ENCODE measurements at places on chromosomes 4 and X. TPM values are rescaled to one million over a fixed set of nuclear protein-coding genes. Genes with fewer than 3 reads are reported as not detected.

Gene LAMP2
- total RNA-seq: 30.4 TPM

Gene WFS1
- 92.2 TPM for total RNA-seq

Gene PORCN
- total RNA-seq: 53.4 TPM

Gene TLR10
- 0.79 TPM for total RNA-seq

Gene NAP1L2
- total RNA-seq: 1.4 TPM

Gene PDGFRA
- total RNA-seq: 78.9 TPM

Gene KDR
- total RNA-seq: 53.1 TPM

Gene CFAP47
- total RNA-seq: 1.6 TPM

DNA sequence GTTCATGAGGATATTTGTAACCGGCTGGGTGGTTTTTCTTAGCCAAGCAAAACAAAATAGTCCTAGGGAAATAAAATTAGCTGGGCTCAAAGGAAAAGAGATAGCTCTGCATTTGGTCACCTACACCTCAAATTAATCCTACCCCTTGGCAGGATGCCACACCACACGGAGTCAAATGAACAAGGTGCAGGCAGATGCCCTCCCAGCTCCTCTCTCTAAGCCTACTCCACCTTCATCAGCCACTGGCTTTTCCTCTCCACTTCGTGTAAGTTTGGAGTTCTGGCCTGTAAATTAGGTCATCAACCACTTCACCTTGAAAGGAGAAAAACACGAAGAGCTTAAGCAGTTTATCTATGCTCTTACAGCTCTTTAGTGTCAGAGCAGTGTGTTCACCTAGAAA lies 1.4 kb downstream of the DDIT4L start:
- no peak for DNase-seq

DNA sequence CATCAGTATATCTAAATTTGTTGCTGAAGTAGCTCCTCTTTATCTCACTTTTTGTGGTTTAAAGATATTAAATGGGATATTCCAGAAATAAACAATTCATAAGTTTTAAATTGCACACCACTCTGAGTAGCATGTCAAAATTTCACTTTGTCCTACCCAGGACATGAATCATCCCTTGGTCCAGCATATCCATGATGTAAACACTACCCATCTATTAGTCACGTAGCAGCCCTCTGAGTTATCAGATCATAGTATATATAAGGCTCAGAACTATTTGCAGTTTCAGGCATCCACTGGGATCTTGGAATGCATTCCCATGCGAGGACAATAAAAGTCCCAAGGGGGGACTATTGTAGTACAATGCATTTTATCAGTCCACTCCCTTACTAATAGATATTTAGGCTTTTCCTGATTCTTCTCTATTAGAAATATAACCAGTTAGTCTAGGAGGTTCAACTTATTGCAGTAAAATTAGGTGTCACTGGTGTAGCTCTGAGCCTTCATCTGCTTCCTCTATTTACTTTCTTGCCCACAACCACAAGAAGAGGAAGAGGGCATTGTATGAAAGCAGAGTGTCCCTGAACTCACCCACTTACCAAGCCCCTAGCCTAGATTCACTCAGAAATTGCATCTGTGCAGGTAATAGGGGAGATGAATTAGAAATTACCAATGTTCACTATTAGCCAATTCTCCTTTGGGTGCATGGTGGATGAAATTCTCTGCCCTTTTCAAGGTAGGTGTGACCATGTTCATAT lies 409.8 kb upstream of the GALNT7 start:
- DNase-seq: no peak

DNA sequence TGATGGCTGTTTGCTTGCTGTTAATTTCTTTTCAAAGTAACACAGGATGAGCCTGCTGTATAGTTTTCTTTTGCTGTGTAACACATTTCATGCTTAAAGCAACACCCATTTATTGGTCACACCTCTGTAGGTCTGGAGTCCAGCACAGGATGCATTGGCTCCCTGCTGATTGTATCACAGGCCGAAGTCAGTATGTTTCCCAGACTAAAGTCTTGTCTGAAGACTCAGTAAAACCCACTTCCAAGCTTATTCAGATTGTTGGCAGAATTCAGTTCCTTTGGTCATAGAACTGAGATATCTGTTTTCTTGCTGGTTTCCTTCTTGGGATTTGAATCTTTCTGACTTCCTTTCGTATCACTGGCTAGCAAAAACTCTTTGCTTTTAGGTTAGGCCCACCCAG lies 54.3 kb downstream of the LRP2BP start:
- no peak for DNase-seq

- DNase-seq: no peak
Measured at GRCh38 chr4:187826725-187827124, 168.8 kb upstream of the ZFP42 start.

- DNase-seq: no peak
Measured at GRCh38 chr4:155966731-155967395, 13.2 kb upstream of the CTSO start.

DNA sequence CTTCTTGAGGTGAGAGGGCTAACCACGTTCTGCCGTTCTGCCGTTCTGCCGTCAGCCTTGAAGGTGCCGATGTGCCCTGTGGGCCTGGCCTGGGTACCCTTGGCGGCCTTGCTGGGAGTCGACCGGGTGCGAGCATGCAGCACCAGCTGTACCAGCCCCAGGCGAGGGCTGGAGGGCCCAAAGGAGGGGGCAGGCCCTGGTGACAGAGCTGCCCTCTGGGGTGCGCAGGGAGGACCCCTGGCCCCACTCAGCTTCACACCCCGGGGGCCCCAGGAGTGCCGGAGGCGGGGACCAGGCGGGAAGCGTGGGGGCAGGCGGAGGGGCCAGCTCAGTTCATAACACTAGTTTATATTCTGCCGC lies 22.1 kb downstream of the UVSSA start:
- no peak for DNase-seq

- no peak for DNase-seq
Measured at GRCh38 chrX:71098302-71098701, 2.7 kb downstream of the FOXO4 start.

- DNase-seq: no peak
Measured at GRCh38 chrX:16113978-16114565, 9.3 kb upstream of the GRPR start.

DNA sequence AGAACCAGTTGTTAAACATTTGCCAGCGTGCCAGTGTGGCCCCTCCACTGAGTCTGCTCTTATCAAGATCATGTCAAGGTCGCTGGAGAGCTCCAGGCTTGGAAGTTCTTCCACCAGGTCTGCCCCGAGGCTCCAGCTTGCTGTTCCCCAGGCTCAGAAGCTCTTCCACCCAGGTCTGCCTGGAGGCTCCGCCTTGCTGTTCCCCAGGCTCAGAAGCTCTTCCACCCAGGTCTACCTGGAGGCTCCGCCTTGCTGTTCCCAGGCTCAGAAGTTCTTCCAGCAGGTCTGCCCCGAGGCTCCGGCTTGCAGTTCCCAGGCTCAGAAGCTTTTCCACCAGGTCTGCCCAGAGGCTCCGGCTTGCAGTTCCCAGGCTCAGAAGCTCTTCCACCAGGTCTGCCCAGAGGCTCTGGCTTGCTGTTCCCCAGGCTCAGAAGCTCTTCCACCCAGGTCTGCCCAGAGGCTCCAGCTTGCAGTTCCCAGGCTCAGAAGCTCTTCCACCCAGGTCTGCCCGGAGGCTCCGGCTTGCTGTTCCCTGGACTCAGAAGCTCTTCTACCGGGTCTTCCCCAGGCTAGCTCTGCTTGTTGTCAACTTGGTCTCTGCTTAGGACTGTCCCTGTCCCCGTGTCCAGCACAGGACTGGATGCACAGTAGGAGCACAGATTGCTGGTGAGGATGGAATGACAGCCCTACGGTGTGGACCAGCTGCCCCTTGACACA lies 54.4 kb downstream of the HMX1 start:
- DNase-seq: peak; percentile 20

DNA sequence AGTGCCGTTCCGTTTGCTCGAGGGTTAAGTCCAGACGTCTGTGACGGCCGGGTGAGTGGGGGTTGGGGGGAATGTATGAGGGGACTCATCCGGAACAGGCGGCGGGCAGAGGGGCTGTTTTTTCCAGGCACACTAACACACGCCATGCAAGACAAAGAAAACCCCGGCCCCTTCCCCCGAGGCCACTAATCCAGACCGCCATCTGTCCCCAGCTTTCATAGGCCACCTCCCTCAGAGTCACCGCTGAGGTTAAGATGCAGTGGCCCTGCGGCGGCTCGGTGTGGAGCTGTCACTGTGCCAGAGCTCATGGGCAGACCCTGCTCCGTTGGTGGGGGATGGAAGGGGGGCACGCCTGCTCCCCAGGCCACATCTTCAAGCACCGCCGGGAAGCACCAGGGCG lies 34.1 kb downstream of the SORCS2 start:
- DNase-seq: no peak

DNA sequence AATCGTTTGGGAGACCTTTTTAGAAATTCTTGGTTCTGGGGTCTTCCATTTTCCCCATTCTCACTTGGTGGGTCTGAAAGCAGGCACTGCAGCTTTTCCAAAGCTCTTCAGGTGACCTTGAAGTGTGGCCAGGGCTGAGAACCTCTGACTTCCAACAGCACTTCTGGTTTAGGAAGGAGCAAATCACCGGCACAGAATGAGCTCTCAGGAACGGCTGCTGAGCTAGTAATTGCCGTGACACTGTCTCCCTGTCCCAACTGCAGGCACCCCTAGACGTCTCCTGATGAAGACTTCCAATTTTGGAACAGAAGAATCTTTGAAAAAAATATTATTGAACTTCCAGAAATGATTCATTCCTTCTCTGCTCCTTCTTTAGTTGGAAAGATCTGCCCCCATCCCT lies 31.3 kb downstream of the CD38 start:
- DNase-seq: no peak

DNA sequence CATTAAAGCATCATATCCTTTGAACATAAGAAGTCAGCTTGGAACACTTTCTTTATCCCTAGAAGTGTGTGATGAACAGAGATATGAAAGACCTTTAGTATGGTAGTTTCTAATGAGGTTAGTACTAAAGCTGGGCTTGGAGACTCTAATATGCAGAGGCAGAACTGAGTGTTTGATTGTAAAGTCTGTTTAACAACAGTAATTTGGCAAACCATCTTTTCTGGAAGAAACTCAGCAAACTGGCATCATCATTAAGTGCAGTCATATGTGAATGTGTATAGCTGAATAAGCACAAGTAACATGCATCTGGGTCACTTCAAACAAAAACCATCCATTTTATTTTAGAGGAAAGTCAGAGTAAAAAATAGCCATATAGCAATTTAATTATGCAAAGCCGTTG lies 385.9 kb upstream of the MAD2L1 start:
- no peak for DNase-seq

DNA sequence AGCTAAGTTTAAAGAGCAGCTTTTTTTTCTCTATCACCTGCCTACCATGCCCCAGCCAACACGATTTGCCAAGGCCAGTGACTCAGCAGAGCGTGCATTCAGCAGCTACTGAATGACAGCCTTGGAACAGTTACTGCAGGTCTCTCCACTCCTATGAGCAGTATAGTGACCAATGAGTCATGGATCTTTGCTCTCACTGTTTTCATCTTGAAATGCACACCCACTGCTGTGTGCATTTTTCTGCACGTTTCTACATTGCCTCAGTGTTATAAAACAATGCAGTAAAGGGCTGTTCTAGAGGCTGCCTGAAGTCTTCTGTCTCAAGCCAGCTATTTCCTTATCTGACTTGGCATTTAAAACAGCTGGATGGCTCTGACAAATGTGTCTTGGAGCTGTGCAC lies 66.0 kb upstream of the C4orf54 start:
- DNase-seq: no peak

DNA sequence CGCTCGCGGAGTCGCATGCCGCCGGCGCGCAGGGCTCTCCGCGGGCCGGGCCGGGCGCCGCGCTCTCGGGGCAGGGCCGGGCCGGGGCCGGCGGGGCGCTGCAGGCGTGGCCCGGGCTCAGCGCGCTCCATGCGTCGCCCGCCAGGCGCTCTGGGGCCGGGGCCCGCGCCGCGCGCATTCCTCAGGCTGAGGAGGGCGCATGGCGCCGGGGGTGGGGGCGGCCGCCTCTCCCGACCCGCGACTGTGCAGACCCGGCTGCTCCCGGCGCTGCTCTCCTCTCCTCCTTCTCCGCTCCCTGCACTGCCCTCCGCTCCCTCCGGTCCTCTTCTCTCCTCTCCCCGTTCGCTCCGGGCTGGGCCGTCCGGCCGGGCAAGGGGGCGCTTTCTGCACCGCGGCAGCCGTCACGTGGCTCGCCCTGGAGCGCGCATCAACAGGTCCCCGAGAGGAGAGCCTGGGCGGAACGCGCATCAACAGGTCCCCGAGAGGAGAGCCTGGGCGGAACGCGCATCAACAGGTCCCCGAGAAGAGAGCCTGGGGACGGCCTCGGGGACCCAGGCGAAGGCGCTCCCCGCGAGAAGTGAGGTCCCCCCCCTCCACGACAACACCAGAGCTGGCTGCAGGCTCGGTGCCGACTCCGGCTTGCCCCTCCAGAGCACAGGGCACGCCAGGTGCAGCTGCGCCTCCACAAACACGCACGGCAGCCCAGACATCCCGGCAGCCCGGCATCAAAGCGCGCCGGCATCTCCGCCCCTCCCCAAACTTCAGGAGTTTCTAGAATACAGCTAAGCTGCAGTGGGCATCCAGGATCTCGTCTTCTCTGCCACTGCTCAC lies 12.9 kb downstream of the PPP2R3B start:
- no peak for DNase-seq

- DNase-seq: peak; percentile 87
Measured at GRCh38 chrX:153723351-153724251, 586 bp downstream of the BCAP31 start.

GRCh38 chr4:163665521-163666331 lies 171.2 kb downstream of the TMA16 start:
- no peak for DNase-seq

DNA sequence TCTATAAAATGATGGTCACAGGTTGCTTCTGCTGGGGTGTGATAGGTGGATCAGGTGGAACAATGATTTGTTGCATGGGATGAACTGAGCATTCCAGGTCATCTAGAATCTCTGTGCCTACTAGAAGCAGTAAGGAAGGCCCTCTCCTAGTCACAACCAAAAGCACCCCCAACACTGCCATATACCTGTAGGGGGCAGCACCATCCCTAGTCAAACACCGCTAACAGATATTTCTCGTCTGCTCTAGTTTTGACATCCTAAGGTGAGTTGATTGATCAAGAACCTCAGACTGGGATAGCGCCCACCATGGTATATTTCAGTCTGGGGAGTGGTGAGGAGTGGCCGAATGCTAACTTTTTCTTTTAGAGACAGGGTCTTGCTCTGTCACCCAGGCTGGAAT lies 160.2 kb downstream of the NHS start:
- DNase-seq: no peak

GRCh38 chrX:261167-261918 lies 19.8 kb upstream of the PLCXD1 start:
- no peak for DNase-seq

- DNase-seq: no peak
Measured at GRCh38 chr4:15907430-15907829, 31.1 kb downstream of the FGFBP1 start.

GRCh38 chr4:26052663-26053541 lies 138.9 kb downstream of the SMIM20 start:
- no peak for DNase-seq
